ENCODE measurements at places on chromosomes 6 and 20.

GRCh38 chr6:6581054-6581453 lies 7.5 kb upstream of the LY86 start:
- DNase-seq: no peak

DNA sequence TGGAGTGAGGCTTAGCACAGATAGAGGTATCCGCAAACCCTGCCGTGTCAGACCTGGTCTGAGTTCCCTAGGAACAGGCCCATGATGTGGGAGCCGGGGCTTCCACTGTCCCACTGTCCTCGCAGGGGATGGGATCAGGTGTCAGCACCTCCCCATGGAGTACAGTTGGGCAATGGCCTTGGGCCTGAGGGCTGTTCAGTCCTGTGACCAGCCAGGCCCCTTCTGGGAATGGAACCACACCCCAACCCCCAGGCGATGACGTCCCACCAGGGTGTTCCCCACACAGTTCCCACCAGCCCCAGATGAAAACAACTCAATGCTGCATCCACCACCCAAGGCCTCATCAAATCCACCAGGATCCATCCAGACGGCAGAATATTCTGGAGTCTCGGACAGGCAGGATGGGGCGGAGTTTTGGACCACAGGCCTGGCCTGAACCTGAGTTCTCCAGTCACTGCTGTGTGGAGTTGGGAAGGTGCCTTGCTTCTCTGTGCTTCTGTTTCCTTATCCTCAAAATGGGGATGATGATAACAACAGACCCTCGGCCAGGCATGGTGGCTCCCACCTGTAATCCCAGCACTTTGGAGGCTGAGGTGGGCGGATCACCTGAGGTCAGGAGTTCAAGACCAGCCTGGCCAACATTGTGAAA lies 62.2 kb downstream of the UBE2V1 start:
- DNase-seq: no peak

DNA sequence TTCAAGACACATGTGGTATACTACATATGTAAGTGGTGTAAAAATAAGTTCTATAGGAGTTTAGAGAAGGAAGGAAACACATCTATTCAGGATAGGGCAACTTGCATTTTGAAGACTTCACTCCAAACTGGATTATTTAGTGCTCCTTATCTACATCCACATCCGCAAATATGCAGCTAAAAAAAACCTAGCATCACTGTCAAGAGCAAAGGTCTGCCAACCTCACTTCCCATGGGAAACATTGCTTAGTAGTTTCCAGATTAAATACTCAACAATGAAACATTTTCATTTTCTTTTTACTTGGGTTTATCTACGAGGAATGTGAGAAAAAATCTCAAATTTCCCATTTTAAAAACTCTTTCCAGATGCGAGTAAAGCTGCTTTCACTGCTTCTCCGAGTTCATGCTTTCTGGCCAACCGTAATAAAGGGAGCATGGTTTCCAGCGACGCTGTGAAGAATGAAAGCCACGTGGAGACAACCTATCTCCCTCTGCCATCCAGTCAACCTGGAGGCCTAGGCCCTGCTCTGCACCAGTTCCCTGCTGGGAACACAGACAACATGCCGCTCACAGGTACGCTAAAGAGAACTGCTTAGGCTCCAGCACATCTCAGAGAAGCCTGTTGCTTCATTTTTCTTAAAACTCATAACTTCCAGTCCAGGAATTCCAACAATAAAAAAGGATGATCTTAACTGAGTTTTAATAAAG lies 48.2 kb downstream of the RFX6 start:
- DNase-seq: no peak

DNA sequence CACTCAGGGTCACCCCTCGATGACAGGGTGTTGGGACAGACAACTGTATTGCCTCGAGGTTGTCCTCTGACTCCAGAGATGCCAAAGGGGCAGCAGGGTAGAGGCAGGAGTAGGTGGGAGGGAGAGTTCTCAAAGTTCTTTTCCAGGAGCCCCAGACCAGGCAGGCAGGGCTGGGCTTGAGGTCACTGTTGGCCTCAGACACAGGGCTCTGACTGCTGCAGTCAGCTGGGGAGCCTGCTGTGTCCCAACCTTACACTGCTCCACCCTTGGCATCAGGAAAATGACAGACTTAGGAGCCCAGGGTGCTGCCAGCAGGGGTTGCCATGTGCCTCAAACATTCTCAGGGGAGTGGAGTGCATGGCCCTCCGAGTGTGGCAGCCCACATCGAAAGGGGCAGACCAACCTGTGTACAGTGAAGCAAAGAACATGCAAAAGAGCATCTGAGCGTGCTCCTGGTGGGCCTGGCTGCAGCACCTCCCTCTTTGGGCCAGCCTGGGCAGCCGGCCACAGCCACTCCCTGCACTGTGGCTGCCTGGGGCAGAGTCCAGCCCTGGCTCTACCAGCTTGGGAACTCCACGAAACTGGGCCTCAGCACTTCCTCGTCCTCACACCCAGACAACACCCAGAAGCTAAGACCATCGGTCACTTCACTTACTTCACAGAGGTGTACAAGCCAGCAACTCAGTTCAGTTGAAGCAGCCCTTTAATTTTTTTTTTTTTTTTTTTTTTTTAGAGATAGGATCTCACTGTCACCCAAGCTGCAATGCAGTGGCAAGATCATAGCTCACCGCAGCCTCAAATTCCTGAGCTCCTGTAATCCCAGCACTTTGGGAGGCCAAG lies 24.0 kb downstream of the C6orf132 start:
- no peak for DNase-seq

GRCh38 chr6:130949553-130949952 lies 113.5 kb downstream of the EPB41L2 start:
- no peak for DNase-seq

- DNase-seq: no peak
These were observed 23.6 kb upstream of the APCDD1L start for GRCh38 chr20:58538752-58539151.
